ENCODE measurements at places on chromosomes 7 and 10. TPM values are rescaled to one million over a fixed set of nuclear protein-coding genes. Genes with fewer than 3 reads are reported as not detected.

- DNase-seq: no peak
Measured at GRCh38 chr7:158804335-158804734, 25.0 kb downstream of the ESYT2 start.

Gene DPCD
- 12.9 TPM for total RNA-seq

- DNase-seq: no peak
Measured at GRCh38 chr10:131926743-131927595, 26.2 kb downstream of the PPP2R2D start.

- no peak for DNase-seq
Measured at GRCh38 chr10:35341521-35341920, 5.2 kb downstream of the CCNY start.

GRCh38 chr10:88693392-88694020 is 12.5 kb upstream of the LIPK start:
- no peak for DNase-seq

DNA sequence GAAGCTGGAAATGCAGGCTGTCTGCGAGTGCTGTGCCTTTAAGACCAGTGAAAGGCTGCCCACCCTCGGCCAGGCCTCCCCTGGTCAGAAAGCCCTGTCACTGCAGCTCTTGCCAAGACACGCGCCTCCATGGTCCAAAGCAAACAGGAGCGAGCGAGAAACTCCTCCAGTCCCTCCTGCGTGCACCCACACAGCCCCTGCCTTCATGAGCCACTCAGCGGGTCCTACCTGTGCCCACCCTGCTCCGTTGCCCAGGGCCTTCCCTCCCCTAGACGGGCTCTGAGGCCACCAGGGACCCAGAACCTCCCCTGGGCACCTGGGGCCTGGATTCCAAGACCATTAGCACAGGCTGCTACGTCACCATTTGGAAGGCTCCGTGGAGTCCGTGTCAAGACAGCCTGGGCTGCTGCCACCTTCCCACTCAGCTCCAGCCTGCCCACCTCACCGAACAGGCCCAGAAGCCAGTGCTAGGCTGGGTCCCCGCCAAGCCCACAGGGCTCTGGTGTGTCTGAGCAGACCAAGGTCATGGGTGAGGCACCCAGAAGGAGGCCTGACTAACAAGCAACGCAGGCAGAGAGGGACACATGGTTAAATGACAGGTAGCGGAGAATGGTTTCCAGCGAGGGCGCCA is 144.5 kb downstream of the NEURL1 start:
- DNase-seq: no peak

GRCh38 chr10:116627386-116627933 is 6.7 kb downstream of the PNLIPRP2 start:
- no peak for DNase-seq

- no peak for DNase-seq
Measured at GRCh38 chr7:96346293-96346953, 24.5 kb upstream of the SLC25A13 start.

DNA sequence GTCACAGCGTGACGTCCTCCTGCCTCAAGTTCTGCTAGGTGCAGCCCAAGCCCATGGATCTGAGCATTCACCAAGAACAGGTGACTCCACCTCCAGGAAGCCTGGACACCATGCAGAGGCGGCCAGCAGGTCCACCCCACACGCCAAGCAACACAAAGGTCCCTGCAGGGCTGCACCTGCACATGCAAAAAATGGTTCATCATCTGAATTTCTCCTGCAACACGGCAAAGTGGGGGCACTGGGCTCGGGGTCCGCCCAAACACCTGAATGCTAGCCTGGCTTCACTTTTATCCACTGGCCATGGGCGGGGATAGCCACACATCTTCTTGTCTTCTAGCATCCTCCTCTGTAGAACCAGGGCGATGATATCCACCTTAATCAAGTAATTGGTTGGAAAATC is 28.9 kb downstream of the CNPY1 start:
- DNase-seq: no peak
